GM23338 (cell line): ENCODE measurements at places on chromosomes 12 and 14. TPM values are rescaled to one million over a fixed set of nuclear protein-coding genes. Genes with fewer than 3 reads are reported as not detected.

DNA sequence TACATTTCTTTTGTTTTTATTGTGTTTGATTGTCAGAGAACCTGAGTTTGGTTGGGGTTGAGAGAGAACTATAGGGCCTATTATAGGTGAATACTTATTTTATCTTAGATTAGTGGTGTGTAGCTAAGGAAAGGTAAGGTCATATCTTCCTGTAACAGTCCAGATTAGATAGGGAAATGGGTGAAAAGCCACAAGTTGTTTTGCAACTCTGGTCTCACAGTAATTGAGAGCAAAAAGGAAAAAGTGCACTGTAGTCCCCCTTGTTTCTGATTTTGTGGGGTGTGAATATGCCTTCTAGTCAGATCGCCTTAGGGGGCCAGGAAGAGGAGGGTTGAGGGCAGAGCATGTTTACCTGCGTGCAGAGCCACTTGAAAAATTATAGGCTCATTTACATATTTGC is 8.9 kb downstream of the MSRB3 start:
- no peak overlapping the region for H3K27ac ChIP-seq
- no peaks in the 10 kb centered on the region for H3K27me3 ChIP-seq
- no peak overlapping the region for H3K4me3 ChIP-seq
- H3K36me3 ChIP-seq, result no peaks in the 10 kb centered on the region

DNA sequence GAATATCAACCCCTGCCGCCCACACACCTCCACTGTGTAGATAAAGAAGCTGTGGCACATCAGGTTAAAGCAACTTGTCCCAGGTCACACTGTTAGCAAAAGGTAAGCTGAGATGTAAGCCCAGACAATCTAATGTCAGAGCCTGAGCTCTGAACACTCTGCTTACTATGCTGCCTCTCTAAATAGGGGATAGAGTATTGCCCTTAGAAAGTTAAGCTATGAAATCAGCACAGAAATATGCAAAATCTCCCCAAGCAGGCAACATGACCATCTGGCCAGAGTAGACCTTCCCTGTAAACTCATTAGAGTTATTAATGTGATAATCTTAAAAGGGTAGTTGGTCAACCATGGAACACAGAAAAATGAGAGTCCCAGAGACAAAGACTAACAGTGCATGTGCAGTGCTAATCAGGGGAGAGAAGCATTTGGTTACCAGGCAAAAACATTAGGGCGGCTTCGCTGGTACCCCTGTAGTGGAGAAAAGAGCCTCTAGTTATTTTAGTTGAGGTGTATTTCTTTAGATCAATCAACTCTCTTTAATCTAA is 171.0 kb downstream of the BTG1 start:
- no peak for DNase-seq
- H3K27ac ChIP-seq, result no peak overlapping the region
- no peaks in the 10 kb centered on the region for H3K36me3 ChIP-seq
- no peaks in the 10 kb centered on the region for H3K4me1 ChIP-seq

GRCh38 chr12:52903285-52903854 is 1.5 kb downstream of the KRT8 start:
- 0 out of 2 replicates have a peak overlapping the region, but pooled peaks have one; percentile 0 for H3K27ac ChIP-seq
- H3K4me1 ChIP-seq, result peaks cover 38% of the 10 kb centered on the region
- peak overlapping the region; percentile 100 for H3K4me3 ChIP-seq
- peaks cover 19% of the 10 kb centered on the region for H3K36me3 ChIP-seq
- DNase-seq, result peak; percentile 94

DNA sequence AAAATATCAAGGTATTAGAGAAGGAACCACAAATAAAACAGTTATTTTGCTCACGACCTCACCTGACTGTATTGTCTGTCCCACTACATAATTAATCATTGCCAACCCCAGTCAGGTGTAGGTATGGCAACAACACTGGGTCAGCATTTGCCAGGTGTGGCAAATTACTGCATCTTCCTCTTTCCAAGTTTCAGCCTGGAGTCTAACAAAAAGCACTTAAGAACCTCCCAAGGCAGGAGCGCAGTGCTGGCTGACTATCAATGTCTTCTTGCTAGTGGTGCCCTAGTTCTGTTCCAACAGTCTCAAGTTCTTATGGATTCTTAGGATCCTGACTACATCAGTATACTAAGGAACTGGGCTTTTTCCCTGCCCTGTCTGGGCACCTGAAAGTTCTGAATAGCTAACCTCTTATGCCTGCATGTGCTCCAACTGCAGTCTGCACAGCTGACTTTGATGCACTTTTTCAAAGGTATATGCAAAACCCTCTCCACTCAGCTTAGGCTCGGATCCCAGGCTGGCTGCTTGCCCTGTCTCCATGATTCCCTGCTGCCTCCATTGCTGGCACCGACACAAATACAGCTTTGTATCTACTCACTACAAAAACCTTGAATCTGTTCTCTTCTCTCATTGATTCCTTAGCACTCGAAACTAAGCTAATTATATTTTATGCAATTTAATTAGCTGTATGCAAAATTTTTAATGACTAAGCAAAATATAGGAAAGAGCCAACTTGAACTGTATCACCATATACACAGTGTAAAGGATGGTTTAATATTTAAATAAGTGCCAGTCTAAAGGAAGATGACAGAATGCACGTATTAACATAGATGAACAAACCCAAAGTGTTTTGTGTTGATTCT is 113.3 kb downstream of the PRKD1 start:
- no peaks in the 10 kb centered on the region for H3K27me3 ChIP-seq
- DNase-seq, result no peak
- H3K4me3 ChIP-seq, result no peak overlapping the region

GRCh38 chr14:90487031-90487430 is 90.2 kb downstream of the CALM1 start:
- no peak overlapping the region for H3K27ac ChIP-seq
- no peak overlapping the region for H3K4me3 ChIP-seq
- DNase-seq, result peak; percentile 32
- H3K27me3 ChIP-seq, result no peaks in the 10 kb centered on the region
- peaks cover 11% of the 10 kb centered on the region; the same call in 1 of the 2 replicates for H3K4me1 ChIP-seq

GRCh38 chr14:24612196-24612595 is 2.7 kb upstream of the GZMH start:
- DNase-seq, result no peak
- H3K27me3 ChIP-seq, result no peaks in the 10 kb centered on the region
- H3K27ac ChIP-seq, result no peak overlapping the region
- H3K4me3 ChIP-seq, result no peak overlapping the region
- no peaks in the 10 kb centered on the region for H3K36me3 ChIP-seq

DNA sequence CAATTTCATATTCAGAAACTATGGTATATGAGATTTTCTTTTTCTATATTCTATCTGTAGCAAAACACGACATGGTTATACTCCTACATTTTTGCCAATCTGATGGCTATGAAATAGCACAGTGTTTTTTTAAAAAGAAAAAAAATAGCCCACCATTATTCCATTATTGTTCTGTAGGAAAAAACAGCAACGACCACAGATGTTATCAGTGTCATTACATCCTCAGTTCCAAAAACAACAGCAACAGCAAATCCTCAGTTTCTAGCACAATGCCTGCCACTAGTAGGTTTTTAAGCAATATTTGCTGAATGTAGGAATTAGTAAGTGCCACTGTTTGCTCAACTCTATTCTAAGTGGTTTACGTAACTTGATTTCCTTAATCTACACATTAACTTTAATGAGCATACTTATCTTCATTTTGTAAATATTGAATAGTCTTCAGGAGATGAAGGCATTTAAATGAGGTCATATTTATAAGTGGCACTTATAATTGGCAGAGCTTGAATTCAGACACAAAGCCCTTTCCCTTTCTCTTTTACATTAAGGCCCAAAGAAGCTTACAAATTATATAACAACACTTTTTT is 8.3 kb downstream of the RNASE6 start:
- H3K27ac ChIP-seq, result no peak overlapping the region
- no peak overlapping the region for H3K4me3 ChIP-seq
- no peaks in the 10 kb centered on the region for H3K27me3 ChIP-seq
- peaks cover 4% of the 10 kb centered on the region for H3K4me1 ChIP-seq

DNA sequence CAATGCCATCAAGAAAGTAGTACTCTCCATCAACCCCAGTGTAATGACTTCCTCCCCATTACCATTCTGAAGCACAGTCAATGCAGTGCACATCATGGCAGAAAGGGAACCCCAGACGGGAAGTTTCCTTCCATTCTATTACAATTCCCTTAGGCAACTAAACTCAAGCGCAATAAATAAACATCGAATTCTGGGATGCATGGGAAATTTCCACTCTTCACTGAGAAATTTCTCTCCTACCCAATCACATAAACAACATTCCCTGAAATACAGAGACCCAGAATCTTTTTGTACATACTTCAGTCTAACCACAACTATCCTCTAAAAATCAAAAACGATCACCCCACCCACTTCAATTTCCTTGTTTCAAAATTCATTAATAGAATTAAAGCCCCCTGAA is 20.0 kb downstream of the SARNP start:
- DNase-seq, result no peak
- peaks cover 48% of the 10 kb centered on the region for H3K36me3 ChIP-seq
- H3K27ac ChIP-seq, result no peak overlapping the region; the same call in 1 of the 2 replicates
- no peaks in the 10 kb centered on the region for H3K27me3 ChIP-seq
- no peak overlapping the region for H3K4me3 ChIP-seq
- H3K4me1 ChIP-seq, result peaks cover 4% of the 10 kb centered on the region; the same call in 1 of the 2 replicates

GRCh38 chr14:91946622-91947474 is 646 bp downstream of the FBLN5 start:
- no peak overlapping the region for H3K27ac ChIP-seq
- no peak for DNase-seq
- no peaks in the 10 kb centered on the region for H3K36me3 ChIP-seq
- peaks cover 38% of the 10 kb centered on the region for H3K27me3 ChIP-seq
- H3K4me1 ChIP-seq, result peaks cover 18% of the 10 kb centered on the region

GRCh38 chr12:77153706-77154105 is 88.3 kb upstream of the E2F7 start:
- no peak for DNase-seq
- no peaks in the 10 kb centered on the region for H3K36me3 ChIP-seq
- no peaks in the 10 kb centered on the region for H3K27me3 ChIP-seq
- no peak overlapping the region for H3K27ac ChIP-seq

GRCh38 chr14:99413172-99413571 is 67.5 kb downstream of the SETD3 start:
- peaks cover 66% of the 10 kb centered on the region for H3K4me1 ChIP-seq
- H3K27me3 ChIP-seq, result no peaks in the 10 kb centered on the region
- H3K36me3 ChIP-seq, result no peaks in the 10 kb centered on the region
- H3K27ac ChIP-seq, result peak overlapping the region; percentile 92
- H3K4me3 ChIP-seq, result peak overlapping the region; percentile 16; the same call in 1 of the 2 replicates

DNA sequence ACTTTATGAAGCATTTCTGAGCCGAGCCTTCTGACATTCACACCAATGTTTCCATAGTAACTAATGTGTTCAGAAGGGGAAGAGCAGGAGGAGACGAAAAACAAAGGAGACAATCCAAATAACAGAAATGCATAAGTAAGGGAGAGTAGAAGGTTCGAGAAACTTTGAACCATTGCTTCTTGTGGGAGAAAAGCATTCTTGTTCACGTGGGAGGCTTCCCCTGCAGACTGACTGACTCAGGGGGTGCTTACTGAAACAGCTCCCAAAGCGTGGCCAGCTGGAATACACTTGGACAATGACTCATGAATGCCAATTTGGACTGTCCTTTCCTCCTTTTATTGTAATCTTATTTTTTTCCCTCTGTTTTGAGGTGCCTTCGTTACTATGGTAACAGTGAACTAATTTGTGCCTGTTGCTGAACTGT is 73.9 kb downstream of the NEDD1 start:
- H3K4me3 ChIP-seq, result no peak overlapping the region
- no peaks in the 10 kb centered on the region for H3K36me3 ChIP-seq
- H3K4me1 ChIP-seq, result peaks cover 4% of the 10 kb centered on the region
- no peak for DNase-seq
- peaks cover 3% of the 10 kb centered on the region; the same call in 1 of the 2 replicates for H3K27me3 ChIP-seq

The GUCY2C gene
- polyA plus RNA-seq, result 1.4 and 2.1 TPM in 2 replicates

The PCED1B gene
- 4.6 and 6.6 TPM in 2 replicates for polyA plus RNA-seq

The ZFHX2 gene
- 18.5 and 22.4 TPM in 2 replicates for polyA plus RNA-seq

The C12orf50 gene
- polyA plus RNA-seq, result not detected in 2 replicates

The ADSS1 gene
- 9.5 and 12.4 TPM in 2 replicates for polyA plus RNA-seq

The TMEM30B gene
- polyA plus RNA-seq, result 7.2 and 7.4 TPM in 2 replicates

The RNFT2 gene
- 19.3 and 21.5 TPM in 2 replicates for polyA plus RNA-seq
